Activated T-cell treated with anti-CD3 and anti-CD28 coated beads for 24 hours (primary cell): ENCODE measurements at places on chromosomes 7 and 10.

DNA sequence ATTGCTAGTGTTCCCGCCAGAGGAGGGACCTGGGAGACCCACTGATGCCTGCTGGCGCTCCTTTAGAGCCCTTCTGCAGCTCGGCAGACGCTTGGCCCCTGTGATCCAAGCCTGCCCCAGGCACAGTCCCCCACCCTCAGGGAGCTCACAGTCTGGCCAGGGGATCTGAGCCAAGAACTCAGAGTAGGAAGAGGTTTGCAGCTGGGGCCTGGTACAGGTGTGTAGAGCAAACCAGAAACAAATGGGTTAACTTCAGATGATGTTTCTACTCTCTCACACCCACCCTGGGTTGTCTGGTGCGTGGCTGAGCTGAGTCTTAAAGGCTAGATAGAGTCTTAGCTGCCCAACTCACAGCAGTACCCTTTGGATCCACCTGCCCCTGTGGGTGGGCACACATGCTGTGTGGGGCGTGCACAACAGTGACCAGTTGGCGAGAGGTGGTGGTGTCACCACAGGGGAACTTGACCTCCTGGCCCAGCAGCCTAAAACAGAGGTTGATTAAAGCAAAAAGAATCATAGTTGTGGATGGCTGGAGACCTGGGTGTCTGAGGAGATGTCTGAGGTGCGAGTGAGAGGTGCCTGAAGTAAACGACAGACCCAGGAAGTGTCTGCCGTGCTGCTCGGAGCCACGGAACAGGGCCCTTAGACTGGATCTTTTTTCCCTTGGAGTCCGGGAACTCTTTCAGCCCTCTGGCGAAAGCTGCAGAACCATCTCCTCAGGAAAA, 31.2 kb upstream of the SRGN start:
- DNase-seq = no peak

- DNase-seq = peak; percentile 20
Measured at GRCh38 chr7:101308245-101309085, 13.1 kb downstream of the IFT22 start.

- DNase-seq = no peak
Measured at GRCh38 chr10:123550675-123551096, 115.5 kb upstream of the GPR26 start.

DNA sequence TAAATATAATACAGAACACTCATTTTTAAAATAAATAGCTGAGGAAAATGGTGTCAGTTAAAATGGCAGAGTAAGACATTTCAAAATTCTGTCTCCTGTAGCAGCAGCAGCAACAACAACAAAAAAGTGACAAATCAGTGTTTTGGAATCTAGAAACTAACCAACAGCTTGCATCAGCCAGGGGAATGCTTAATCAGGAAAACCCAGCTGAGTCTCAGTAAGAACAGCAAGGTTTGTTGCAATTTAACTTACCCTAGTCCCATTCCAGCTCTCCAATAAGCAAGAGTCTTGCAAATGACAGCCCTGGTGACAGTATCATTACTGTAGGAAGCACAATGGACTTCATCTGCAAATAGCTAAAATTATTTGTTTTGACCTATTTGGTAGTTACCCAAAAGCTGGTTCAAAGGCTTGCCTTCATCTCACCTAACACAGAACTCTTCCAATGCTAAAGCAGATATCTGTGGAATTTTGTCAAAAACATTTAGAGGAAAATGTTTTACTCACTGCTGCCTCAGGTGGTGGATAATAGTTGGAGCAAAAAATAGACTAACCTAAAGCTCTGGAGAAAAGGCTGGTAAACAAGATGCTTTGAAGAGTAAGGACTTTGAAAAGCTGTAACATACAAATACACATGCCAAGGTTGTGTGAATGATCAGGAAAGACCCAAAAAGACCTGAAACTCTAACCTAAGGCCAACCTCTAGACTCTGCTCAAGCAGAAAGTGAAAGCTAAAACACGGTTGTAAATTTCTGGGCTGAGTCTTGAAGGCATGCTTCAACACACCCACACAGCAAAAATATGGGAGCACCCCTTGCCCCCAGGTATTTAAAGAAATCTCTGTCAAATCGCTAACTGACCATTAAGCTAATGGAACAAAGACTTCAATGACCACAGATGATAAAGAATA, 9.9 kb upstream of the ARHGAP22 start:
- no peak for DNase-seq

DNA sequence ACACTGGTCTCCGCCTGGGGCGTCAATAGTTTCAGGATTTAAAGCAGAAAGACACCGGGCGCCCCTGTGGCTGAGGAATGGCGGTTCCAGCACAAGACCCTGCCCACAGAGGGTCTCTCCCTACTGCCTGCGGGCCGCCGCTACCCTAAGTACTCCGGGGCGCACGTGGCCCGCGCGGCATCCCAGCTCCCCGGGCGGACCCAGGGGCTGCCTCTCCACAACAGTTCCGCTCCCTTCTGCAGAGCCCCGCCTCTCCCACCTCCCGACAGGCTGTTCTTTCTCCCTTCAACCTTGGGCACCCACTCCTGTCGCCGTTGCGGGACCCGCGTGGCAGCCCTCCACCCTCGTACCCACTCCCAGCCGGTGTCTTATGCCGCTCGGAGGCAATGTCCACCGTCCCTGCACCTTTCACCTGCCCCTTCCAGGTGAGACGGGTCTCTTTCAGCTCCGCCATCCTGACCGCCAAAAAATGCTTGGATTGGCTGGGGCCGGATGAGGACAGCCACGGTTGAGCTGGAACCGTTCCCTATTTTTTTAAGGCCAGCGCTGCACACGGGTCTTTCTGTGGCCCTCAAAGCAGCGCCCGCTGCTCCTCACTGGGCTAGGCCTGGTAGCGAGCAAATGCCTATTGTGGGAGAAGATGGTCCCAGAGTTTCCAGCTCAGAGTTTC, 1.6 kb upstream of the NKX2-3 start:
- no peak for DNase-seq
